ENCODE measurements at places on chromosomes 2 and 18.

DNA sequence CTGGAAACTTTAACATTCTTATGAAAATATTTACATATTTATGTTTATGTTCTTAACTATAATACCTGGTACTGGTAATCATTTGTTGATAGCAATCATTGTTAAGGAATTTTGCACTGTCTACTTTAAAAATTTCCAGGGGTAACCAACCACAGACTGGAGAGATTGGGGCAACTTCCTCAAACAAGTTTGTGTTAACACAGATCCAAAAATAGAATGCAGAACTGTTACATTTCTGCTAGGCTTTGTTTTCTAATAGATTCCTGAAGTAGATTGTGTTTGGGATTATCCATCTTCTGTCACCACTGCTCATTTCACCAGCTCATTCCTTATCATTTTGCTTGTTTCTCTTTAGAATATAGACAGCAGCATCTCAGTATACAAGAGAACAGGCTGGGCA is 23.7 kb downstream of the RNF125 start:
- no peak for DNase-seq
- H3K4me1 ChIP-seq = peaks cover 9% of the 10 kb centered on the region
- no peak overlapping the region for H3K27ac ChIP-seq
- no peaks in the 10 kb centered on the region for H3K36me3 ChIP-seq
- no peak overlapping the region for H3K4me3 ChIP-seq
- H3K27me3 ChIP-seq = no peaks in the 10 kb centered on the region

DNA sequence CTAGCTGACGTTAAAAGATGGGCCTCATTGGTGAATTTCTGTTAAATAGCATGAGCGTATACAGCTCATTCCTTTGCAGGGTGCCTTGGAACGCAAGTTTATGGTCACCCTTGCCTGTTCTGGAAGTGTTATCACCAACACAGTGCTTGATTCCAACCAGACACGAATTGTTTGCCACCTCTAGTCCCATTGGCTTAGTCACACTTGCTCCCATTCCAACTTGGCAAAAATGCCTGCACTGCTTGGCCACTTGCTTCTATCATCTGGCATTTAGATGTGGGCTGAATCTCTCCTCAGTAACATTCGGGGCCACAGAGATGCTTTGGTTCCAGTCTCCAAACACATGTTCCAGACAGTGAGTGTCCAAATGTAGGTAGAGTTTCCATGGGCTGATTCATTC is 27.5 kb upstream of the ACVR1 start:
- H3K27me3 ChIP-seq = no peaks in the 10 kb centered on the region
- H3K4me3 ChIP-seq = no peak overlapping the region
- no peaks in the 10 kb centered on the region for H3K4me1 ChIP-seq
- no peak overlapping the region for H3K27ac ChIP-seq

GRCh38 chr2:138537170-138537915 is 35.8 kb downstream of the SPOPL start:
- DNase-seq = no peak
- no peak overlapping the region for H3K4me3 ChIP-seq
- H3K27ac ChIP-seq = no peak overlapping the region
- H3K27me3 ChIP-seq = no peaks in the 10 kb centered on the region
- H3K4me1 ChIP-seq = no peaks in the 10 kb centered on the region

- H3K4me3 ChIP-seq = peak overlapping the region; percentile 90
- H3K27ac ChIP-seq = peak overlapping the region; percentile 98
- H3K27me3 ChIP-seq = no peaks in the 10 kb centered on the region
- H3K4me1 ChIP-seq = peaks cover 32% of the 10 kb centered on the region
- DNase-seq = peak; percentile 92
Measured at GRCh38 chr18:9914584-9915290, 921 bp downstream of the VAPA start.

DNA sequence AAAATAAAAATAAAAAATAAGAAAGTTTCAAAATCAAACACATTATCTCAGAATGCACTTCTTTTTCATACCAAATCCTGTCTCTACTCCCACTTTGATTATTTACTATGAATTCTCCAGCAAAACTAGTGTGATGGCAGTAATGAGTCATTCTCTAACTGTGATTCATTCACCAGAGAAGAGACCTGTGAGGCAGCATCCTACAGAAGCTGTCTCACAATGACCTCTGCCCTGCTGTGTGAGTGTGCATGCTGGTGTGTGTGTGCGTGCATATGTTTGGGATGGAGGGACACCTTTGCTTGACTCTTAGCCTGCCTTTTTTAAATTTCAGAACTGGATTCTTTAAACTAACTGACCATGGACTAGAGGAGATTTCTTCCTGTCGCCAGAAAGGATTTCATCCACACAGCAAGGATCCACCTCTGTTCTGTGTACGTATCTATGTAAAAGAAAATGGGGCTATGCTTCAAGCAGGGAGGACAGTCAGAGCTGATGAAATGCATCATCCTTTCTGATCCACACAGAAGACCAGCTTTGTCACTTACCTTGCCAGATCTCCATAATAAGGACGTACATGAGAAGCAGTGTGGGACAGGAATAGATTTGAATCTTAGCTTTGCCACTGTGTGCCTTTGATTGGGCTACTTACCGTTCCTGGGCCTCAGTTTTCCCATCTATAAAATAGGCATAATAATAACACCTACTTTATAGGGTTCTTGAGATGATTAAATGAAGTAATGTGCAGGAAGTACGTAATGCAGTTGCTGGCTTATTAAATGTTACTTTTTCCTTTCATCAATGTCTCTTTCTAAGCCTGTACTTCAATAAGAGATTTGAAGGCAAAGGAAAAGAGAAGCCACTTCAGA is 31.2 kb downstream of the STAMBP start:
- H3K27ac ChIP-seq = no peak overlapping the region
- H3K27me3 ChIP-seq = no peaks in the 10 kb centered on the region
- no peaks in the 10 kb centered on the region for H3K4me1 ChIP-seq
- H3K36me3 ChIP-seq = peaks cover 93% of the 10 kb centered on the region
- no peak for DNase-seq

Data from upper lobe of right lung (tissue), 1 donor.